ENCODE measurements at places on chromosomes 12 and 14.

DNA sequence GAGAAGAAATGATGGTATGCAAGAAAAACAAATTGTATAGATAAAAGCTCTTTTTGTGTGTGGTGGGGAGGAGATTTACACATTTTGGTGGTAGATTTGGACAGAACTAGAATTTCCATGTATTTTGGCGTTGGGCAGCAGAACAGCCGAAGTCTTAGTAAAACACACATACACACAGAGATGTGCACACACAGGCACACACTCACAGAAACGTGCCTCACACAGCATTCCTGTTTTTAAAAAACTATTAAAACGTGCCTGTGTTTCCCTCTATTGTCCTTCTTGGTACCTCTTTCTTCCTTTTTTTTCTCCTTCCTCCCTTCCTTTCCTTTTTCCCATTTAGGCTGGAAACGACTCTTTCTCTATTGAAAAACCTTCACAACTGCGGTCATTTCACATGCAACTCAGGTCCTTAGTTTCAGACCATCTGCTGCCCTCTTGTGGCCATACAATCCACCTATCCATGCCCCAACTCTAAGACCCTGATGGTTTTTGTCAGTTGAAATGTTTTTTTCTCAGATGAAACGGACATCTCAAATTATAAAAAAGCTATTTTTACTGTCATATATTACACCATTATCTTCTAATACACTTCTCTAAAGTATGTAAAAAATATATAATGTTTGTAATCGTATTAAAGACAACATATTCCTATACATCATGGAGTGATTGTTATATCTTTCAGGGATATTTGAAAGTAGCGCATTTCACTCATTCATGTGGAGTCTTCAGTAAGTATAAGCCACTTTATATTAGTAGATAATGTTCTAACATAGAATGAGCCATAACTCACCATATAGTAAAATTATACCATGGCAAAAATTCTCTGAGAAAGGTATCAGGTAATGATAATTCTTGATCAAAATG, 386.7 kb upstream of the NOVA1 start:
- peak; percentile 58 for DNase-seq

- no peak for DNase-seq
Observed at GRCh38 chr12:103908877-103909276, 21.3 kb upstream of the HSP90B1 start.

GRCh38 chr14:54355698-54356097, 41.1 kb upstream of the CDKN3 start:
- no peak for DNase-seq

DNA sequence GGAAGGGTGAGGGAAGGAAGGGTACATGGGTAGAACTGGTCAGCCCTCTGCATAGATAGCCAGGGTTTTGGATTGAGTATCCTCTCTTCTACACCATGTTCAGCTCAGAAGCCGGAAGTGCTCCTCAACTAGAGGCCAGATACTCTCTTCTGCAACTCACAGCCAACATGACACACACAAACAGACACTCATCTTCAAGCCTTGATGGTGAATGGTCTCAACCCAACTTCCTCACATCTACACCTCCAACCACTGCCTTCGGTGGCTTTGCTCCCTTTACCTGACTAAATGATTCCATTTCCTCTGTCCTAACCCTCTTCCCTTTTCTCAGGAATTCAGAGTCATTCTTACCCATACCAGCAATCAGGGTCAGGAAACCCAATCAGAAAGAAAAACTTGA, 7.6 kb upstream of the FKBP11 start:
- DNase-seq, result no peak

GRCh38 chr12:52222692-52223091, 10.4 kb upstream of the KRT7 start:
- no peak for DNase-seq

DNA sequence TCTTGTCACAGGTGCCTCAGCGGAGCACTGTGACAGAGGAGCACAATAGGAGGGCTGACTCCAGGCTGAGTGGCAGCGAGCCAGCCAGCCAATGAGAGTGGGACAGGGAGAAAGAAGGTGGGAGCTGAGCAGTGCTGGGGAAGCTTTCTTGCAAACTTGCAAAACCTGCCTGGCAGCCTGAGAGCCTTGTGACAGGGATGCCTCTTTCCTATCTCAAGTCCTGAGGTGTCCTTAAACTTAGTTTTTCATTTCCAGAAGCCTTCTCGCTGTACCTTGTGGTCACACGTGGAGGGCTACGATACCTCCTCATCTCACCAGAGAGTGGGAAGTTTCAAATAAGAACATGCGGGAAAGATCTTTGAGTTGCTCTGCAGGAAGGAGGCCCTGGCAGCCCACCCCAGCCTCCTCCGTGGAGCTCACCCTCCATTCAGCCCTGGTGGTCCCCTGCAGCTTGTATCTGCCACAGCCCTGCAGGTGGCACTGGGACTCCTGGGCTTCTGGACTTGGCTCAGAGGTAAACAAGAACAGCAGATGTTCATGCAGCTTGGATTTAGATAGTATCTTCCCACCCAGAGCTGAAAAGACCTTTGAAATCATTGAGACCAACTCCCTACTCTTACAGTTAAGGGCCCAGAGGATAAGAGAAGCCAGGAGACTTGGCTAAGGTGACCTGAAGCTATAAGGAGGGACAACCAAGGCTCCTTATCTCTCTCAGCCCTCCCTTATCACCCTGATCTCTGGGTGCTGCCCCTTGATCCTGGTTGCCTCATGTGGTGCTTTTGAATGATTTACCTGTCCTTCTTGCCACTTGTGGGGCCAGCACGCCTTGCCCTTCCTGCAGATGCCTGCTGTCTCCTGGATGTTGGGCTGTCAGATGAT, 153.5 kb upstream of the MAX start:
- no peak for DNase-seq

- DNase-seq, result no peak
Observed at GRCh38 chr14:93688820-93689219, 99.5 kb downstream of the PRIMA1 start.

DNA sequence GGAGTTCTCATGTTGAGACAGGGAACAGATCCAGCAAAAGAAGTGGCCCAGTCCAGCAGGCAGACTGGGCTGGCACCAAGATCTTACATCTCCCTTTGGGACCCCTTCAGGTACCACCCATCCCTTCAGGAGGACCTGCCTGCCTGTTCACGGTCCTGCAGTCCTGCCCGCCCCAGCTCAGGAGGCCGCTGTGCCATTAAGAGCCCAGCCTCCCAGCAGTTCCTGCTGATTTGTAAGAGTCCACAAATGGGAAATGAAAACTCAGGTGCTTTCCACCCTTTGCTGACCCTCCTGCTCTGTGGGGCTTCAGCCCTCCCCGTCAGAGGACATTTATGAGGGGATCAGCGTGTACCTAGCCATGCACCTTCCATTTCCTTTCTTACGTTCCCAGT, 39.5 kb downstream of the C14orf132 start:
- no peak for DNase-seq

- DNase-seq, result no peak
Observed at GRCh38 chr12:103833095-103833775, 7.8 kb downstream of the NT5DC3 start.

- no peak for DNase-seq
Observed at GRCh38 chr14:34223373-34224148, 238.5 kb downstream of the SPTSSA start.

GRCh38 chr12:50655374-50655921, 108.5 kb upstream of the ATF1 start:
- no peak for DNase-seq

DNA sequence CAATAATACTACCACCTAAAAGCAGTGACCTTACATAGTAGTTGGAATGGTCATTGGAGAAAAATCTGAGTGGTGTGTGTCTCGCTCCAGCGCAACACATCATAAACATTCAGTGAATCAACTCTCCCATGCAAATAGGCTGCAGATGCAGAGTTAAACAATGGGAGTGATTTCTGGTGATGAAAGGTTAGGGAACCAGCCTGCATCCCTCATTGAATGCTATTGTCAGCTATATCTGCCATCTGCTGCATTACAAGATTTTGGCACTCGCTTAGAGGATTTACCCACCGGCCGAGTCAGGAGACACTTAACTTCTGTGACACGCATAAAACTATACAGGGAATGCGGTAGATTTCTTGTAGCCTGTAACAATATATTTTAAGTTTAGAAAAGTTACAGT, 900.9 kb downstream of the FLRT2 start:
- no peak for DNase-seq

GRCh38 chr12:2417481-2418160, 364.8 kb downstream of the CACNA1C start:
- no peak for DNase-seq

DNA sequence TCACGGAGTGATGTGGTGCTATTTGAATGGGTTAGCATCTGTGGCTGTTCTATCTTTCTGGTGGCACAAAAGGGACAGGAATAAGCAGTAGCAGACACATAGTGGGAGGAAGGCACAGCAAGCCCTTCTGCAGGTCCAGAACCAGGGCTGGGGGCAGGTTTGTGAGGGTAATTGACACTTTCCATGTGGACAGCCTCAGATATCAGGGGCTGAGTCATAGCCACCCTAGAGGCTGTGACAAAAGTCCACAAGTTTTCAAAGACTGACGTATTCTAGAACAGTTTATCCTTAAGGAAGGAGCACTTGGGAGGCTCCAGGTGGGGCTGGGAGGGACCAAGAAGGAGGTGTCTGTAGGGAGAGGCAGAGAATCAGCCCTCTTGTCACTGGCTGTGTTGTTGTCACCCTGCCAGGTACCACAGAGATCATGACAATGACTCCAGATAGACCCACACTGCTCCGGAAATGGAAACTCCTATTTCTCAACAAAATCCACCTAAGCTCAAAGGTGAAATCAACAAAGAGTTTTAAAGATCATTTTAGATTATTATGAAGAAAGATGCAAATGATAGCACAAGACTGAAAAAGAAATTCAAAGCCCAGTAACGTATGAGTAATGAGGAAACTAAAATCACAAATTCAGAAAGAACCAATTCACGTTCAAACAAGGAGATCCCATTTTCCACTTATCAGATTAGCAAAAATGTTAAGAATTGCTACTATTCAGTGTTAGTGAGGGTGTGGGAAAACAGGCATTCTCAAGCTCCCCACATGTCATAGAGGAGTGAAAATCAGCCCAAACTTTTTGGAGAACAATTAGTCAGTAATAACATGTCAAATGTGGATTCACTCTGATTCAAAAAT, 48.3 kb downstream of the NFKBIA start:
- DNase-seq, result no peak

DNA sequence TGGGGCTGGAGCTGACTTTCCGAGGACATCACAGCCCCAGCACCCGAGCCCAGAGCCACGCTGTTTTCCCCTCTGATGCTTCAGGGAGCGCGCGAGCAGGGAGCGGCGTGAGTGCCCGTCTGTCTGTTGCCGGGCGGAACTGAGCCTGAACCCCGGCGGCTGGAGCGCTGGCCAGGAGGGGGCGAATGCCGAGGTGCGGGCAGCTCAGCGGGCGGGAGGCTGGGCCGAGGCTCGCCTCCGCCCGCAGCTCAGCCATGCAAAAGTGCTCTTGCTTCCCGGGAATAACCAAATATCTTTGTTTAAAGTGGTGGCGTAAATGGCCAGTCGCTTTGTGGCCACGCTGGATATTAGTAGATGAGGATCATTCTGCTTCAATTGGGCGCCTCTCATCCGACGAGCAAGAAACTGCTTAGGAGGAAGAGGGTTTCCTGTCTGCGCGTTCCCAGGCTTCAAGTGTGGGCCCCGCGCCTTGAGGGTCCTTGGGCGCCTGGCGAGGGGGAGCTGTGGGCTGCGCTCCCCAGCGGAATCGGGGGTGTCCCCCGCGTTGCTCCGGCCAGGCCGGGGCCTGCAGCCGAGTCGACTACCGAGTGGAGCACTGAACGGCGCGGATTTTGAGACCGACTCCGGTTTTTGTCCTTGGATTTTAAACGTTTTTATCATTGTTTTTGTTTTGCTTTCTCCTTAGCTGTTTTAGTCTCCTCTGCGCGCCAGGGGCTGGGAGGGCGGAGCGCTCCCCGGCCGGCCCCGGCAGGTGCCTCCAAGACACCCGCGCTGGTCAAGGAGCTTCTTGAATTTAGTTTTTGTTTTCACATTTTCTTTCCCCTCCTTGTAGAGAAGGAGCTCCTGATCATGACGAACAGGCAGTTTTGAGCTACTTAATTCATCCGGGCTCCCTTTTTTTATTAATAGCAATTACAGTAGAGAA, 831 bp upstream of the NKX2-1 start:
- DNase-seq, result no peak

DNA sequence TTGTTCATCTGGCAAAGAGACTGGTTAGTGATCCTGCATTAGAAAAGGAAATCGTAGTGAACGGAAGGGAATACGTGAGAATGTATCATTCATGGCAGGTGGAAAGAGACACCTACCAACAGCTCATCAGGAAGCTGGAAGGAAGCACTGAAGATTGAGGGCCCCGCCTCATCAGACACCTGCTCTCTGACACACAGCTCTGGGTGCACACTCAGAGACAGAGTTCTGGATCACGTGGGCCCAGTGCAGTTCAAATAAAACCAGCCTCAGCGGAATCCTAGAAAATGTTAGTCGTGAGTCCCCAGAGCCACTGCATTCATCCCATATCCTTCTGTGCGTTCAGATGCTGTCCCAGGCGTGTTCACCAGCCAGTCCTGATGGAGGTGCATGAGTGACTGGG, 129.7 kb downstream of the GLT1D1 start:
- DNase-seq, result no peak

DNA sequence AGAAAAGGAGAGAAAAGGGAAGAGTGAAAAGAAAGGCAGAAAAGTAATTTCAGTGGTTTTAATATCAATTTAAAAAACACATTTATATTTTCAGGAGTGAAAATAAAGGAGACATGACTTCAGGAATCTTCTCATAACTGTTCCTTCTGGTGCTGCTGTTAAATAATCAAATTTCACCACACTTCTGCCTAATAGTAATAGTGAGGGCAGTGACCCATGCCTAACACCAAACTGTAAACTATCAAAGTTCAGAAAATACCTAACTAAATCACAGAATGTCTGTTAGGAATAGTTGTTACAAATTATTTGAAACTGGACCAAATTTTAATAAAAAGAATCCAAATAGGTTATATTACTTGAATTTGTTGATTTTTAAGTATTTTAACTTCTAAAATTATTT, 169.4 kb downstream of the RPL10L start:
- DNase-seq, result no peak

- no peak for DNase-seq
Observed at GRCh38 chr12:66055837-66056319, 74.7 kb downstream of the LLPH start.

DNA sequence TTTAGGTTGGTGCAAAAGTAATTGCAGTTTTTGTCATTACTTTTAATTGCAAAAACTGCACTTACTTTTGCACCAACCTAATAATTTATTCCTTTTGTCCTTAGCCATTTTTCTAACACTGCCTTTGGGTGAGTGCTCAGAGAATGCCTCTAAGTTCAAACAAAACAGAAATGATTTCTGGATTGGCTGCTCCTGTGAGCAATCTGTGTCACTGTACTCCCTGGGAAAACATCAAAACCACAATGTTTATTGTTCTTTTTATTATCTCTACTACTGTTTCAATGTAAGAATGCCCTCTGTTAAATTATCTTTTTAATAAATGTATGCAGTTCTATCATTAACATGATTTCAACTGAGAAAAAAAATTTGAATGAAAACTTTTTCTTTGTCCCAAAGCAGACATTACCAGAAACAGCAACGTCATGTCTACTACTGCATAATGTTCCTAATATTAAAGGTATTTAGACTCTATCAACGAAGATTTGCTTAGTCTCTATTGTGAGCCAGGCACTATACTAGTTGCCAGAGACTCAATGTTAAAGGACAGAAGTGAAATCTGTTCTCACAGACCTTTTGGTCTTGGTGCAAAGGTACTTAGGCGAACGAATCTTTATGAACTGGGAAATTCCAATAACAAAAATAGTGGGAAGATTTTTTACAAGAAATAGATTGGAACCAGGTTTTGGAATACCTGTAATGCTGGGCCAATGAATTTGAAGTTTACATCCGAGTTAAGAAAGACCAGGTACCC, 6.2 kb downstream of the SLC41A2 start:
- peak; percentile 57 for DNase-seq
